ENCODE measurements at places on chromosomes 5 and 9. TPM values are rescaled to one million over a fixed set of nuclear protein-coding genes. Genes with fewer than 3 reads are reported as not detected.

Gene HRH2
- total RNA-seq, result 12.5 TPM

DNA sequence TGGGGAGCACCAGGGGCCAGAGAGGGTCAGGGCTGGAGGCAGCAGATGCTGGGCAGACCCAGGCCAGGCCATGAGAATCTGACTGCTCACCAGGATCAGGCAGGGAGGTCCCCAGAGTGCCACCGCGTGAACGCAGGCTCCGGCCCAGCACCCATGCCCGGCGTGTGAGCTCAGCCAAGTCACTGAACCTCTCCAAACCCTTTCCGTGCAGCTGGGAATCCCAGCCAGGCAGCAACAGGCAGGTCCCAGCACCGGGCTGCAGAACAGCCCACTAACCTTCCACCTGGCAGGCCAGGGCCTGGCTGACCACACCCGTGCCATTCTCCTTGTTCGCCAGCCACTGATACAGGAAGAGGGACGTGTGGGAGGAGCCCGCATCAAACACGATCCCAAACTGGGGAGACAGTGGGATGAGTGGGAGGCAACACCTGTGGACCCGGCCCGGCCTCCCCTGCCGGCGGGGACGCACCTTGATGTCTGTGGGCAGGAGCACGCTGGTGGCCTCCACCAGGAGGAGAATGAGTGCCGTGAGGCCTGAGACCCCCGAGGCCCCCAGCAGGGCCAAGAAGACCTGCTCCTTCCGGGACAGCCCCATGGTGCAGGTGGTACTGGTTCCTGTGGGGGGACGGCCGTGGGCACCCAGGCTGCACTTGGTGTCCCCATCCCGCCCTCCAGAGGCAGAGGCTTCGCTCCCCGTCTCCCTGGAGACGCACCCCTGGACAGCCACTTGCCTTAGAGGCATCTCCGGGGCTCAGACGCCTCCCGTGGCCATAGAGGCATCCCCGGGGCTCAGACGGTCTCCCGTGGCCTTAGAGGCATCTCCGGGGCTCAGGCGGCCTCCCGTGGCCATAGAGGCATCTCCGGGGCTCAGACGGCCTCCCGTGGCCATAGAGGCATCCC is 3.2 kb downstream of the ENTPD8 start:
- DNase-seq, result no peak

Gene TMEM252
- total RNA-seq, result not detected

DNA sequence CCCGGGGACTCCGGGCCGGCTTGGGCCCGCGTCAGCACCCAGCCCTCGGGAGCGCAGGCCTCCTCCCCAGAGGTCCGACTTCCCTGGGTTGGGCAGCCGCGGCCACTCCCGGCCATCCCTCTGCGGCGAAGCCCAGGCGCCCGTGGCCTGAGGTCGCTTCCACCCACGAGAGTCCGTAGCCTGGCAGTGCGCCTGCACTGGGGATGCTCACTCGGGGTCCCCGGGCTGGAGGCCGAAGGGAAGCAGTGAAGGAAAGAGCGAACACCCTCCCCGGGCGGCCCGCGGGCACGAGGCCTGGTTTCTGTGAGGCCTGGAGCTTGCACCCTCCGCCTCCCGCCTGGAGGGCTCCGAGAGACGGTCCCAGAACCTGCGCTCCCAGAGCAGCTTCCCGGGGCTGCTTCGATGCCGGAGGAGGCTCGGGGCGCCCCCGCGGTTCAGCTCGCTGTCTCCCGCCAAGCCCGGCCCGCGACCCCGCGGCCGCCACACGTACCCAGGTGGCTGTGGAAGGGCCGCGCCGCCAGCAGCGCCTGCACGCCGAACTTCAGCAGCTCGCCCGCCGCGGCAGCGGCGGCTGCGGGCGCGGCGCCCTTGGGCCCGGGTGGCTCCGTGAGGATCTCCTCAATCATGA is 607 bp downstream of the BARX1 start:
- no peak for DNase-seq

DNA sequence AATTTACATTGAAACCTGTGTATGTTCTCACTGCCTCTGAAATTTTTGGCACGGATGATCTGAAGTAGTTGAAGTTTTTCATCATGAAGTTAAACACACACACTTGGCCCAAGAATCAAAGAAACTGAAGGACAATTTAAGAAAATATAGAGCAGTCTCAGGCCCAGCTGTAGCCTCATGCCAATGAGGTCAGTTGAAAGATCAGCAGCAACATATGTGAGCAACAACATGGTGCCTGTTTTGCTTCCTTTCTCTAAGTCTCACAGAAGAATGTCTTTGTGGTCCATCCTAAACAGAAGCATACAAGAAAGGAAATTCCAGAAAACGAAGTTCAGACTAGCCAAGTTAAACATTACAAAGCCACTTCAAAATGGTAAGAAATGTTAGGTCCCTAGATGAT is 1737.2 kb downstream of the MAT2B start:
- DNase-seq, result no peak

Gene RFESD
- 1.1 TPM for total RNA-seq

GRCh38 chr5:106121972-106122605 is 1548.6 kb downstream of the EFNA5 start:
- DNase-seq, result no peak

GRCh38 chr5:116009806-116010205 is 22.5 kb upstream of the ARL14EPL start:
- DNase-seq, result no peak

Gene OTP
- total RNA-seq, result not detected

DNA sequence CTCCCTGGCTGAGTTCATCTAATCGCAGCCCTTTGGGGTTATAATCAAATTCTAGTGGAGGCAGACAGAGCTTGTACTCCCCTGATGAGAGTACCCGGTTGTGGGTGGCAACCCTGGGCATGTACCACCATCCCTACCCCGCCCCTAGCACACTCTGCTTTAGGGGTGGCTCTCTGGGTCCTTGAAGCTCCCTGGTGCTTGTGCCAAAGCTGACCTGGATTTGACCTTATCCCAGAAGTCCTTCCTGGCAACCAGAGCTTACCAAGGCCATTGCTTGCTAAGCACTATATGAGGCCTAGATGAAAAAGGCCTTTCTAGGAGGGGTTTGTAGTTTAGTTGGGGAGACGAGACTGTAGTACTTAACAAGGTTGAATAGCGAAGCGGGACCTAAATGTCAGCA is 72.2 kb downstream of the RGS3 start:
- peak; percentile 18 for DNase-seq

DNA sequence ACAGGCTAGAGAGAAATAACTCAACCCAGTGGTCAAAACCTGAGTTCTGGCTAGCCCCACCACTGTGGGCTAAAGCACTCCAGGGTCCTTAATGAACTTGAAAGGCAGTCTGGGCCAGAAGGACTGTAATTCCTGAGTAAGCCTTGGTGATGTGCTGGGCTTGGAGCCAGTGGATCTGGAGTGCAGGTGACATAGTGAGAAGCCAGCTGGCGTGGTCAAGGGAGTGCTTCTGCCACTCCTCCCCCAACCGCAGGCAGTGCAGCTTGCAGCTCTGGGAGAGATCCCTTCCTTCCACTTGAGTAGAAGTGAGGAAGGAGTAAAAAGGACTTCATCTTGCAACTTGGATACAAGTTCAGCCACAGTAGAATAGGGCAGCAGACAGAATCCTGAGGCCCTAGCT is 424.0 kb downstream of the CDH18 start:
- DNase-seq, result no peak

- peak; percentile 57 for DNase-seq
Observed at GRCh38 chr9:96163712-96164111, 138.3 kb downstream of the HSD17B3 start.

Gene SLC2A6
- total RNA-seq, result 3.9 TPM
